ENCODE measurements at places on chromosomes 4 and X.

- DNase-seq, result peak; percentile 87
Observed at GRCh38 chrX:154398668-154399526, 720 bp downstream of the RPL10 start.

DNA sequence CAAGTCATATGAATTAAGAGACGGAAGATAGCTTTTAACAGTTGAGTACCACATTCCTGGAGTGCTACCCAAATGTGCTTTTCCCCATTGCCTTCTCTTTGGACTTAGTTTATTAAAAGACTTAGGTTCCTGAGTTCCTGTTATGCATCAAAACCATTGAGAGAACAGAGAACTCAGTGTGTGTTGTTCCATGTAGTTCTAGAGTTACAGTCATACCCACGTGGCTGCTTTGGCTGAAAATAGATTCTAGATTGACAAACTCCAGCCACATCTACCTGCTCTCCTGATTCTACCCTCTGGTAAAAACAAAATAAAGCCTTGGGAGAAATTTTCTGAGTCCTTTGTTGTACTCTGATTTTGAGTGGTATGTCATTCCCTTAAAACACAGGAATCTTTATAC, 385.4 kb downstream of the IL15 start:
- no peak for DNase-seq

GRCh38 chr4:159779716-159780115, 676.8 kb downstream of the RAPGEF2 start:
- no peak for DNase-seq

GRCh38 chrX:109533631-109534030, 3.0 kb upstream of the NXT2 start:
- DNase-seq, result no peak

GRCh38 chr4:181258569-181258968, 984.6 kb upstream of the TENM3 start:
- DNase-seq, result no peak

DNA sequence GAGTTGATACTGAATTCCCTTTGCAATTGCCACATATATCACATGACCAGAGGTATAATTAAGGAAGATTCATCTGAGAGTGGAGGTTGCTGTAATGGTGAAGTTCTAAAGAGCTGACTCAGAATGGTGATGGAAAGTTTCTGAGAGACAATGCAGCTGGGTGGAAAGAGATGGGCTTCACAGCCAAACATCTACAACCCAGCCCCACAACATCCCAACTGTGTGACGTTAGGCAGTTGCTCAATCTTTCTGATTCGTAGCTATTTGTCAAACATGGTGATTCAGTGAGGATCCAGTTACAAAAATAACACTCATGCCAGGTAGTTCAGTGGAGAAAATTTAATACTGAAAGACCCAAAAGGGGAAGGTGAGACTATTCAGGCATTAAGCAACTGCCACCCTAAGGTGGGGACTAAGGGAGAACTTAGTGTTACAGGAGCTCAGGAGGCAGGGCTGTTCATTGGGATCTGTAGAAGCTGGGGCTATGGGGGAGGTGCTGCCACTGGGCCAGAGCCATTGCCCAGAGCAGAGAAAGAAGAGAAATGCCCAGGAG, 6.9 kb upstream of the AFF1 start:
- DNase-seq, result no peak

DNA sequence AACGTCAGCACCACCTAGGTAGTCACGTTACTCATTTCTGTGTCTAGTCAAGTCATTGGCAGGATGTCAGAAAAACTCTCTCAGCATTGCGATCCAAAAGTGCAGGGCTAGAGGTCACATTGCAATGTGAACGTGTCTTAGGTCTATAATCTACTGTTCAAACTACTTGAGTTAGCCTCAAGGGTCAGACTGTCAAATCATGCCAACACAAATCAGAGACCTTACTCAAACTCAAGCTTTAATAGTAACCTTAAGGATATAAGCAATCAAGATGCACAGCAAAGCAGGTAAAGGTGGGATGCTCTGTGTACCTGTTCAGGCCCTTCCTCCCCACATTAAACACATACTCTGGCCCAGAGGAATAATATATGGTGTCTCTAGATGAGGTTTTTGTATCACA, 114.4 kb upstream of the NOCT start:
- DNase-seq, result no peak

DNA sequence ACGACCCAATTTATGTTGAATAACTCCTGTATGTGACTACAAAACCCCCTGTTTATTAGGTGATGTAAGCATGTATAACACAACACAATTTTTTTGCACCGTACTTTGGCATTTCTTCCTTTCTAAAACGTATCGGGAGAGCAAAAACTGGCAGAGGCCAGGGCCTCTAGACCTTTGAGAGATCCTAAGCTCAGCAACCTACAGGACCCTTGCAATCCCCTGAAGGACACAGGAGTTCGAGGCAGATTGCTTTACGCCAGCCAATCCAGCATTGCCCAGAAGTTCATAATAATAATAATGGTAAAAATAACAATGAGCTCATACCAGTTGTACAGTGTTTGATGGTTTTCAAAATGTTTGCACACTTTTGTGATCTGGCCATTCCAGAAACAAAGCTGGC, 7.7 kb downstream of the NKX3-2 start:
- no peak for DNase-seq

- DNase-seq, result no peak
Observed at GRCh38 chr4:132026166-132026565, 1122.9 kb upstream of the PCDH10 start.

DNA sequence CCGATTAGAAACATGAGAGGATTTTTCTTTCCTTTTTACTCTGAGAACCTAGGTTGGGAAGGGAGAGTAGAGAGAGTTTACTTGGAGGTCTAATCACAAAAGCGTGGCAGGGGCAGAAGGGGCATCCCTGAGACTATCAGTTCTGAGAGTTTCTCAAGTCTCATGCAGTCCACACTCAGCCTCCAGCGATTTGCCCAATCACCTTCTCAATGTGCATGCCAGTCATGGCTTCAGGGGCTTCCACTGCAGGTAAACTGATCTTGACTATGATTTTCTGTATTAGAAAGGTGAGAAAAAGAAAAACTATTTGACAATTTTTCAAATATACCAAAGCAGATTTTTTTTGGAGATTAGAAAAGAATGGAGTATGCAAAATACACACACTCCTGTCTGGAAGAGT, 617.1 kb upstream of the ZFP42 start:
- no peak for DNase-seq

DNA sequence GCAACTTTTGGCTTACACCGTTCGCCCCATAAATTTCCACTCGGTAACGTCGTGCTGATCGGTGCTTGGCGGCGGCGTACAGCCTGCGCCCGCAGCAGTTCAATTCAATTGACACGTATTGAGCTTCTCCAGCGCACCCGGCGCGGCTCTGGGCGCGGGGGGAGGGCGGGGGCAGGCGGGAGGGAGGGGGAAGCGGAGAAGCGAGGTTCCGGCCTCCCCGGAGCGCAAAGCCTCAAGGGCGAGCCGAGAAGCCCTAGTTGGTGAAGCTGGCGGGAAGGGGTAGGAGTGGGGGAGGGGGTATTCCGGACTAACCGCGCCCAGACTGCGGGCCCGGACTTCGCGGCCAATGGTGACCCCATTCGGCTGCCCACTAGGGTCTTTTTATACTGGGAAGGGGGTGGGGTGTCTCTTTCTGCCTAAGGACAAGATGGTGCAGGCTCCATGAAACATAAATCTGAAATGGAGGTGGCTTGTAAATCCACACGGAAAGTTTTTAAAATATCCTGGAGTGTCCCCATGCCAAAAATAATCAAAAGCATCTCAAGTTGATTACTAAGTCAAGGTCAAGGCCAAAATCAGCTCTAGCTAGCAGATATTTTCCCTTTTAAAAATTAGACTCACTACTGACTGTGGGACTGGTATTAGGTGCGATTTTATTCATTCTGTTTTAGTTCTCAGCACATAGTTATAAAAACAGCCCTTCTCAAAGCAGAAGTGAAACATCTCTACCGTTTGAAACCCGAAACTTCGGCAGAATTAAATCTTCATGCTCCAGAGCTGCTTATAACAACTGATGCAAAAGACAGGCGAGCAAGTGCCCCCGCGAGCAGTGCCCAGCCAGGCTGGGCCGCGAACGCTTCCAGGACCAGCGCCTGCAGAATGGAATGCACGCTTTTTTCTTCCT, 1.5 kb upstream of the BCOR start:
- peak; percentile 69 for DNase-seq

- no peak for DNase-seq
Observed at GRCh38 chr4:128424527-128425497, 137.2 kb upstream of the PGRMC2 start.

DNA sequence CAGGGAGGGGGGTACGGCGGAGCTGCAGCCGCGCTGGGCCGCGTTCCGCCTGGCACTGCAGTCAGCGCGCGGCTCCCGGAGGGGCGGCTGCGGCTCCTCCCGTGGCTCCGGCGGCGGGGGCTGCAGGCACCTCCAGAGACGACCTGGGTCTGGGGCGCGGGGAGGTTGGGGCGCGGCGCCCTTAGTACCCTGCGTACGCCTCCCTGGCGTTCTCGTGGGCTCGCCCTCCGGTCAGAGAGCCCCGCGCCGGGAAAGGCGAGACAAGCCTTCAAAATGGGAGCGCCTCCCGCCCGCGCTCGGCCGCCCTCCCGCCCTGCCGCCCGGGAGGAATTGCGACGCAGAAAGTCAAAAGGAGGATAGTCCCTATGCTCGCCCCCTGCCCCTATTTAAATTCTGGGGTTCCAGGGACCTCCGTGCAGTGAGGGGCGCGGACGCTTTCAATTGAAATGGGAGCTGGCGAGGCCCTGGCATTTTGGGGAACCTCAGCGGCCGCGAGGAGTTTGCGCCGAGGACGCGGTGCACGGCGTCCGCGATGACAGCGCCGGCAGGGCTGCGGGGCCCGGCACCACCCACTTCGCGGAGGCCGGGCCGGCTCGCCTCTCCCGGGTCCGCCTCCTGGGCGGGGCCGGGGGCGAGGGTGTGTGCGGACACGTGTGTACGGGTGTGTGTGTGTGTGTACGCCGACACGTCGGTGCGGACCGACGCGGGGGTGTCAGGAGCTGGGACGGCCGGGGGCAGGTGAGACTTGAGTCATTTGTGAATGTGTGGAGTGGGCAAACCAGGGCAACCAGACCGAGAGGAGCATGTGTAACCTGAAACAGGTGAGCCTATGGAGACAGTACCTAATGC, 544 bp downstream of the HERC3 start:
- peak; percentile 84 for DNase-seq

GRCh38 chr4:42643685-42644084, 13.2 kb downstream of the ATP8A1 start:
- peak; percentile 31 for DNase-seq

DNA sequence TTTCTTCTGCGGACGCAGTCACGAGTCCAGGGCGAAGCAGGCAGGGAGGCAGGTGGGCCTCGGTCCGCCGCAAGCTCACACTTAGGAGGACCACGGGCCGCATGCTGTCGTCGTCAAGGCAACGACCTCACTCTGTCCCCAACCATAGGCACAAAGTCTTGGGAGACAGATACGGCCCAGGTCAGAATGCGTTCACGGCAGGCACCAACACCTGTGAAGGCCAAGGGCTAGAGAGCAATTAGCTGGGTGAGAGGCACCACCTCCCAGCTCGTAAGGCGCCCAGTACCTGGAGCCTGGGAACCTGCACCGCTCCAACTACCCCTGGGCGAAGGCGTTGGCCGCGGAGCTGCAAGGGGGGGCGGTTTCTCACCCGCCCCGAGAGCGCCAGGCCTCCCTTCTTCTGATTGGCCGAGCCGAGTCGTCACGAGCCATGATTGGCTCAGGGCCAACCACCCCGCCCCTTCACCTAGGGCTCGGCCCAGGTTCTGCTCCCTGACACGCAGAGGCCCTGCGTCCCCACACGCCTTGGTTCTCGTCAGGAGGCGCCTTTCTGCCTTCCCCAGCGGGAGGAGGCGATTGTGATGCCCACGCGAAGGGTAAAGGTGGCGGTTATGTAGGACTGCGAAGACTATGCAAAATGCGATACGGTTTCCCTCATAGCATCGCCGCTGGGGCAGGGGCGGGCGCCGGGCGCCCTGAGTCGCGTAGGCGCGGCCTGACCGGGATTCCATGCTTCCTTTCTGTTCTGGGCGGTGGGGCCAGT, at the start of gene CDKL2:
Gene CDKL2, minus strand, starts transcription at position 355 of the 763 bp plus-strand sequence. CDS start 4,540 bp downstream, outside the sequence.
- peak; percentile 94 for DNase-seq

GRCh38 chr4:184203300-184203699, 14.4 kb downstream of the ENPP6 start:
- no peak for DNase-seq

GRCh38 chr4:3374667-3375066, 67.1 kb upstream of the HGFAC start:
- DNase-seq, result no peak

- DNase-seq, result peak; percentile 23
Observed at GRCh38 chrX:71195964-71196649, 26.9 kb upstream of the GJB1 start.

- DNase-seq, result no peak
Observed at GRCh38 chrX:18725310-18725943, 18.0 kb downstream of the PPEF1 start.

DNA sequence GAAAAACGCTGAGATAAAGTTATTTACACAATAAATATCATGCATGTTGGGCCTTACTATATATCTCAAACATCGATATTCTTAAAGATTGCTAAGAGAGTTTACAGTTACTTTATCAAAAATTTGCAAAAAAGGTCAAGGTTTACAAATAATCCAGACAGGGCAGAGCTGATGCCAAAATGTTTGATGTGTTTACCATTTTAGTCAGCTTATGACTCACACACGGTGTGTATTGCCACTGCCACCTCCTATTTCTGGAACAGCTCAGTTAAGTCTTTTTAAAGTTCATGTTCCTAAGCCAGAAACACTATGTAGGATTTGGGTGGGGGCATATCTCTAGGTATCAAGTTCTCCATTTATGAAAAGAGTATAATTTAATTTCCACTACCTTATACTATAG, 580.6 kb downstream of the INPP4B start:
- no peak for DNase-seq

DNA sequence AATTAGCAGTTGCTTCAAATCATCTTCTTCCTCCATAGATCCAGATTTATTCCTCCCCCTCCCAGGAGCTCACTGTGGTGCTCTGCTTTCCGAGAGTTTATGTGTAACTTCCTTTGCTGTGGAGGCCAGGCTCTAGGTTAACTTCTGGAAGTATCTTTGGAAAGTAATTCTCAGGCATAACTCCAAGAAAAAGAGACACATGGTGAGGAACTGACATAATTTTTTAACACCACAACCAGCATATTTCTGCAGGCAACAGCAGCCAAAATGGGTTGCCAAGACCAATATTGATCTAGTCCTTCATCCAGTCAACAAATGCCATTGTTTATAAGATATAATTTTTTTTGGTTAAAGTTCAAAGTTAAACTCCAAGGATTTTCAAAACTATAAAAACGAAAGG, 114.5 kb upstream of the RBPJ start:
- no peak for DNase-seq
